MM.1S (cell line): ENCODE measurements at places on chromosomes 6 and 20.

GRCh38 chr6:5537967-5538366 lies 276.7 kb downstream of the FARS2 start:
- no peak for DNase-seq

DNA sequence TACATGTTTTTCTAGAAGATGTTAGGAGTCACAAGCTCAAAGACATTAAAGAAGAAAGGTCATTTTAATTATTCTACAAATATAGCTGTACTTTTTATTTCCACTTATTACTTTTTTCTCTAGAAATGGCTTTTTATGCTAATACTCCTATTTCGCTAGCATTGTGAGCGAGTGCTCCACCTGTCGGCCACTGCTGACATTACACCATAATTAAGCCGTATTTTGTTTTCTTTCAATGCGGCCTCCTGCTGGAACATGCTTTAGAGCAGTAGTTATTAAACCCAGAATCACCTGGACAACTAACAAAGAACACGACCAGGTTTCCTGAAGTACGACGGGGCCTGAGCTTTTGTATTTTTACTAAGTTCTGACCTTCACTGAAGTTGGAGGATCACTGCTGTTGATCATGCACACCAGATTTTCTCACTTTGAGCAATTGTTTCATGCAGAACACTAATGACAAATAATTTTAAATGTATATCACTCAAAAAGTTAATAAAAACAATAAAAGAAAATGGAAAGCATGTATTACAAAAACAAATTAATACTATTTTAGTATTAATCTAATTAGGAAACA lies 74.1 kb upstream of the PAK5 start:
- peak; percentile 63 for DNase-seq

GRCh38 chr6:160934157-160934556 lies 57.4 kb upstream of the MAP3K4 start:
- DNase-seq: no peak

- no peak for DNase-seq
Measured at GRCh38 chr20:54040531-54040930, 29.9 kb downstream of the BCAS1 start.

DNA sequence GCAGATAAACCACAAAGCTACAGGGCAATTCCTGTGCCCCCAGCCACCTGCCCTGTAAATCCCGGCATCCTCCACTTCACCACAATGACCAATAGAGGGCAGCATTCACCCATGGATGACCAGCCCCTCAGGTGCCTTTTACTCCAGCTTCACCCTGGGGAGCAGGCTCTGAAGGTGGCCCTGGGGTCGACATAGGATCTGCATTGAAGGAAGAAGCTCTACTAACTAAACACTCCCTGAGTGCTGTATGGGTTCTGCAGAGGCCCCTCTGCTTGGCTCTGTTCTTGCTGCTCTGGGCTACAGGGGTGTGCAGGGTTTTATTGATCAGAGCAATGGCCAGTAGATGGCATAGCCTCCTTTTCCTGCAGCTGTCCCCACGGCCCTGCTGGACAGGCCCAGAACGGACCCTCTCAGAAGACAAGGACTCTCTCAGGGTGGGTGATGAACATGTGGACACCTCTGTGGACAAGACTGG lies 20.3 kb downstream of the CST4 start:
- DNase-seq: peak; percentile 47

- DNase-seq: no peak
Measured at GRCh38 chr6:82616386-82617028, 252.9 kb downstream of the TPBG start.

- no peak for DNase-seq
Measured at GRCh38 chr6:29227235-29227634, 56.5 kb downstream of the OR2J2 start.

GRCh38 chr20:63652192-63652980 lies 838 bp downstream of the STMN3 start:
- no peak for DNase-seq

DNA sequence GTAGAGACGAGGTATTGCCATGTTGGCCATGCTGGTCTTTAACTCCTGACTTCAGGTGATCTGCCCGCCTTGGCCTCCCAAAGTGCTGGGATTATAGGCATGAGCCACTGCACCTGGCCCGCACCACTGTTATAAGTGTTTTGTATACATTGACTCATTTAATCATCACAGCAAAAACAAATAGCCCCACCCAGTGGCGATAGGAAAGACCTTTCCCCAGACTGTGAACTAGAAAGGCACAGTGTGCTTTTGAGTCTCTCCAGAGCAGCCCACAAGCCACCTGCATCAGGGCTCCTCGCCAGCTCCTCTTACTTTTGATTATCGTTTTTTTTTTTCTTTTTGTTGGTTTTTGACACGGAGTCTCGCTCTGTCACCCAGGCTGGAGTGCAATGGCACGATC lies 27.9 kb upstream of the ZFP64 start:
- DNase-seq: peak; percentile 18

GRCh38 chr6:128508588-128509296 lies 11.7 kb downstream of the PTPRK start:
- DNase-seq: no peak

- no peak for DNase-seq
Measured at GRCh38 chr6:115839583-115840181, 221.0 kb downstream of the FRK start.

GRCh38 chr6:29976588-29977424 lies 34.5 kb downstream of the HLA-A start:
- peak; percentile 83 for DNase-seq

- no peak for DNase-seq
Measured at GRCh38 chr20:31864521-31865400, 5.6 kb downstream of the DUSP15 start.

- DNase-seq: no peak
Measured at GRCh38 chr6:18352842-18353241, 34.3 kb upstream of the RNF144B start.

GRCh38 chr6:76043690-76044089 lies 28.8 kb downstream of the IMPG1 start:
- no peak for DNase-seq

DNA sequence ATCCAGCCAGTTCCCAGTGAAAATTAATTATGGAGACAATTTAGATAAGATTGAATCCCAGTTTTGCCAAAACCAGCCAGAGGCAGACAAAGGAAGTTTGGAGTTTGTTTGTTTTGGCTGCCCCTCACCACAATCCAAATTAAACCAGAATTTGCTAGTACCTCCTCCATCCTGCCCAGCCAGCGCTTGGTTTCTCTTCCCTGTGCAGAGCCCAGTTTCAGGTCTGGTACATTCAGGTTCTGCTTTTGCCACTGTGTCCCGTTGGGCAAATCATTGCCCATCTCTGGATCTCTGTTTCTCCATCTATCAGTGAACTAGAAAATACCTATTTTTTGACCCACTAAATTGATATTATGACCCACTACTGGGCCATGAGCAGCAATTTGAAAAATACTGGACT lies 26.4 kb downstream of the FOXP4 start:
- DNase-seq: no peak

DNA sequence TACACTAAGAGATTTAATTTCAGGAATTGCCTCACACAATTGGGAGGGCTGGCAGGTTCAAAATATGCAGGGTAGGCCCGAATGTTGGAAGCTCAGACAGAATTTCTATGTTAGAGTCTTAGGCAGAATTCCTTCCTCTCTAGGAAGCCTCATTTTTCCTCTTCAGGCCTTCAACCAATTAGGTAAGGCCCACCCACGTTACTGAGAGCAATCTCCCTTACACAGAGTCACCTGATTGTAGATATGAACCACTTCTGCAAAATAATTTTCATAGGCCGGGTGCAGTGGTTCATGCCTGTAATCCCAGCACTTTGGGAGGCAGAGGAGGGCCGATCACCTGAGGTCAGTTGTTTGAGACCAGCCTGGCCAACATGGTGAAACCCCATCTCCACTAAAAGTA lies 50.2 kb upstream of the HIVEP1 start:
- no peak for DNase-seq

DNA sequence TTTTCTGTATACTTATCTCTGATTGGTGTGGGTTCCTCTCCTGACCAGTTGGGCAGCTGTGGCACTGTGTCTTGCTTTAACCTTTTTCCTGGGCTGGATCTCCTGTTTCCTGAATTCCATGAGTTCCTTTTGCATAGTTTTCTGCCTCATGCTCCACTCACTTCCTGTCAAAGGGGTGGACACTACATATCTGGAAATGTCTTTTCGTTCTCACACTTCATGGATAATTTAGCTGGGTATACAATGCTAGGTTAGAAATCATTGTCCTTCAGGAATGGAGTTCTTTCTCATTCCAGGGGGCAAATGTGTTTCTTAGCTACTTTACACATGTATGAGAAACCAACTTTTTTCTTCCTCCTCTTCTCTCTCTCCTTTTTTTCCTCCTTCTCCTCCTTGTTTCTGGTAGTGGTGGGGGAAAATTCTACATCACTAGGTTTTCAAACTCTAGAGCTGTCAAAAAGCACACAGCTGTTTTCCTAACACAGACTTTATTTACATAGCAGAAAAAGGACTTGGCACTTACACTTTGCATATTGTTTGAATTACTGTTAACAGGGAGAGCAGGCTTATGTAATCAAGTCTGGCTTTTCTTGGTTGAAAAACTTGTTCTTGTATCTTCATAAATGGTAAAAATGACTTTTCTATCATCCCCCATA lies 9.0 kb upstream of the DDX27 start:
- no peak for DNase-seq

DNA sequence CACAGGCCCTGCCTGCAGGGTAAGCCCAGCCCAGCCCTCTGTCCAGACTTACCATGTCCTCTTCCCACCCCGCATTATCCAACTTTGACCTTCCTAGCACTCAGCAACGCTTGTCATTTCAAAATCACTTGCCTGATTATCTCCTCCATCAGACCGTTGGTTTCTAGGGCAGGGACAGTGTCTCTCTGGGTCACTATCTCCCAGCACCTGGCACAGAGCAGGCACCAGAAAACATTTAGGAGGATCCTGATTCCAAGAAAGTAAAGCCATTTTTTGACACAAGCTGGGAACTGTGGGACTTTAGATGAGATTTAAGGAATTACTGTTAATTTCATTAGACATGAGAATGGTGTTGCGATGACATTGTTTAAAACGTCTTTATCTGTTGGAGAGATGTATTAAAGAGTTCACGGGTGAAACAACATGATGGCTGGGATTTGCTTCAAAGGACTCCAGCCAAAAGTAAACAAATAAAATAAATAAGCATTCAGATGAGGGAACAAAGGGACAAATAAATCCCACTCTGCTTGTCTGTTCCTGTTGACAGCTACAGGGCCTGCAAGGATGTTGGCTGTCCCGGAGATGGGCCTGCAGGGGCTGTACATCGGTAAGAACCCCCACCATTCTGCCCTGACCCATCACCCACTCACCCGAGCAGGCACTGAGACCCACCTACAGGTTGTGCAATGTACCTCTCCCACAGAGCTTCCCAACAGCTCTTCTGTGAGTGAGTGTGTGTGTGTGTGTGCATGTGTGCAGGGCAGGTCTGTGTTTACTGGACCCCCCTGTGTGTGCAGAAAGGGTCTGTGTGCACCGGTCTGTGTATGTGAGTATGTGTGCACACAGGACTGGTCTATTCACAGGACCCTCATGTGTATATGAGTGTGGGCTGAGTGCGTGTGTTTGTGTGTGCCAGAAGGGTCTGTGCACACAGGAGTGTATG lies 5.9 kb downstream of the HSPA12B start:
- no peak for DNase-seq

DNA sequence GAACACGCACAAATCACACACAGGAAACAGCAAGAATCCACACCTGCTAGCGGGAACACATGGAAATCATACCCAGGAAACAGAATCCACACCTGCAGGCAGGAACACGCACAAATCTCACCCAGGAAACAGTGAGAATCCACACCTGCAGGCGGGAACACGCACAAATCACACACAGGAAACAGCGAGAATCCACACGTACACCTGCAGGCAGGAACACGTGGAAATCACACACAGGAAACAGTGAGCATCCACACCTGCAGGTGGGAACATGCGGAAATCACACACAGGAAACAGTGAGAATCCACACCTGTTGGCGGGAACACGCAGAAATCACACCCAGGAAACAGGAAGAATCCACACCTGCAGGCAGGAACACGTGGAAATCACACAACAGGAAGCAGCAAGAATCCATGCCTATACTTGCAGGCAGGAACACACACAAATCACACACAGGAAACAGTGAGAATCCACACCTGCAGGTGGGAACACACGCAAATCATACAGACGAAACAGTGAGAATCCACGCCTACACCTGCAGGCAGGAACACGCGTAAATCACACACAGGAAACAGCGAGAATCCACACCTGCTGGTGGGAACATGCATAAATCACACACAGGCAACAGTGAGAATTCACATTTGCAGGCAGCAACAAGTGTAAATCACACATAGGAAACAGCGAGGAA lies 108.6 kb downstream of the DLL1 start:
- DNase-seq: no peak

GRCh38 chr20:61608275-61609085 lies 356.4 kb downstream of the CDH4 start:
- DNase-seq: peak; percentile 25

DNA sequence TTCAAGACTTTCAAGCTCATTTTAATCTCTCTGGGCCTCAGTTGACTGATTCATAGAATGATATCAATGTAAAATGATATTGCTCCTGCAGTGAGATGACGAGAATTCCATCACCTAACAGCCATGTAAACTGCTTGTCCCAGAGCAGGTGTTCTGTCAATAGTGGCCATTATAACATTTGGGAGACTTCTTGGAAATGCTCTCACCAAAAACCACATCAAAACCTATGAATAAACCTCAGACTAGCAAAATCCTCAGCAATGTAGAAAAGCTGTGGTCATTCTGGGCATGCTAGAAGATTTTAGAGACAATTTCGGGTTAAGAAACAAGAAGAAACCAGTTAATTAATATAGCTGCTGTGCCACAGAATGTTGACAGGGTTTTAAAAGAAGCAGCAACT lies 225.4 kb downstream of the FRK start:
- no peak for DNase-seq

GRCh38 chr6:3912361-3913076 lies 63.3 kb downstream of the FAM50B start:
- DNase-seq: no peak

GRCh38 chr6:26345832-26346231 lies 19.2 kb upstream of the BTN3A2 start:
- DNase-seq: no peak

DNA sequence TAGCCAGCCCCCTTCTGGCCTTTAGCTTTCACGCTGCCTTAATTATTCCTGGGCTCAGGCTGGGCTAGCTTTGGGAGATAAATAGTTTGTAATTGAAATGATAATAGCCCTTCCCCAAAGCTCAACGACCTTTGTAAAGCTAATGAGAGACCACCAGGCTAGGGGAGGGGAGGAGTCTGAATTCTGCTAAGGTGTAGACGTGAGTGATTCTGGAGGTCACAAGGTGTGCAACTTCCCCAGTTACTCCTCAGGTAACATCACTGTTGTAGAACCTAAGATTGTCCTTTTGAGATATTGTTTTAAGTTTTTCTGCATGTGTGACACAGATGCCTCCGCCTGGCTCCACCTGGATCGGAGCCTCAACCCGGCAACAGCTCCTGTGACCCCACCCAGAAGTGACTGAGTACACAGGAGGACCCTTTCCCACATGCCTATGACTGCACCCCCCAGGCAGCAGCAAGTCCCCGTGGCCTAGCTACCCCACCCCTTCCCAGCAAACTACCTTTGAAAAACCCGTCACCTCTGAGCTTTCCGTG lies 5.8 kb upstream of the GPR31 start:
- no peak for DNase-seq
